Activated CD4-positive, alpha-beta memory T cell treated with anti-CD3 and anti-CD28 coated beads for 36 hours (primary cell): ENCODE measurements at places on chromosomes 12 and 14. TPM values are rescaled to one million over a fixed set of nuclear protein-coding genes. Genes with fewer than 3 reads are reported as not detected.

DNA sequence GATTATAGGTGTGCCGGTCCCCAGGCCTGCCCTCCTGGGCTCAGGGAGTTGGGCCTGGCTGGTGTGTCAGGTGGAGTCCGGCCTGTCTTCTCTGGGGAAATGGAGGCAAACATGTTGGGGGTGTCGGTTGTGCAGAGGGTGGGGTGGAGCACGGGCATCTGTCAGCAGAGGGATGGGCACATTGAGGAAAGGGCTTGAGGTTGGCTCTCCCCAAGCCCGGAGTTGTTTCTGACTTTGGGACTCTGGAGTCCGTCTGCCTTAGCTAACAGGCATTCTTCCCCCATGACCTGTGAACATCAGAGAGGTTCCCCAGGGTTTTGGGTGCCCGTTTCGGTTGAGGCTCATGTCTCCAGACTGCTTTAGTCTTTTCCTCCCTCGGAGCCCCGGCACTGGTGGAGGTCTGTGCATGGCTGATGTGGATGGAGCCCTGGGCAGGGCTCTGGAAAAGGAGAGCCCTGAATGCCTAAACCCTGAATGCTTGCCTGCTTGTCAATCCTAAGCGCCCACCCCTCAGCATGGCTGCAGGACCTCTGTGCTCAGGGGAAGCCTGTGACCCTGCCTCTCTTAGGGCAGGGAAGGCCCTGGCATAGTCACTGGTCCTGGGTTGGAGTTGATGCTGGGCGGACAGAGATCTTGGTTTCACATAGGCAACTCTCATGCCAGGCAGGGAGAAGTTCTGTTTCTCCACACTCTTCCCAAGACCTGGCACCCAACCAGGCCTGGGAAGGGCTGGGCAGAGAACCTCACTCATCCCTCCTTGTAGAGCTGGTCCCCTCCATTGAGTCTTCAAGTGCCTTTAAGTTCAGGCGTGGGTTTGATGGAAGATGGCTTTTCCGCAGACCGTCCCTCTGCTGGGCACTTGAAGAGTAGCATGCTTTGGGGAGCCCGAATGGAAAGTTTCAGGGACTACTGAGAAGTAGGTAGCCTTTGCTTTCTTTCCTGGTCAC is 12.9 kb downstream of the NYNRIN start:
- no peak overlapping the region for H3K4me3 ChIP-seq
- H3K27me3 ChIP-seq: peaks cover 1% of the 10 kb centered on the region
- H3K27ac ChIP-seq: no peak overlapping the region
- H3K36me3 ChIP-seq: no peaks in the 10 kb centered on the region
- peak; percentile 45 for DNase-seq

- no peak overlapping the region for H3K4me3 ChIP-seq
- peaks cover 7% of the 10 kb centered on the region for H3K4me1 ChIP-seq
- H3K27me3 ChIP-seq: no peaks in the 10 kb centered on the region
- DNase-seq: peak; percentile 47
- H3K36me3 ChIP-seq: no peaks in the 10 kb centered on the region
Observed at GRCh38 chr12:6899837-6900519, 4.6 kb upstream of the LRRC23 start.

Gene TMCC3
- 0.36 TPM for total RNA-seq

Gene SDR39U1
- 36.2 TPM for total RNA-seq

Gene LYZ
- total RNA-seq: not detected
